ENCODE measurements at places on chromosomes 6 and 20. TPM values are rescaled to one million over a fixed set of nuclear protein-coding genes. Genes with fewer than 3 reads are reported as not detected.

GRCh38 chr20:34310481-34311117 lies 7.4 kb upstream of the AHCY start:
- DNase-seq = no peak

DNA sequence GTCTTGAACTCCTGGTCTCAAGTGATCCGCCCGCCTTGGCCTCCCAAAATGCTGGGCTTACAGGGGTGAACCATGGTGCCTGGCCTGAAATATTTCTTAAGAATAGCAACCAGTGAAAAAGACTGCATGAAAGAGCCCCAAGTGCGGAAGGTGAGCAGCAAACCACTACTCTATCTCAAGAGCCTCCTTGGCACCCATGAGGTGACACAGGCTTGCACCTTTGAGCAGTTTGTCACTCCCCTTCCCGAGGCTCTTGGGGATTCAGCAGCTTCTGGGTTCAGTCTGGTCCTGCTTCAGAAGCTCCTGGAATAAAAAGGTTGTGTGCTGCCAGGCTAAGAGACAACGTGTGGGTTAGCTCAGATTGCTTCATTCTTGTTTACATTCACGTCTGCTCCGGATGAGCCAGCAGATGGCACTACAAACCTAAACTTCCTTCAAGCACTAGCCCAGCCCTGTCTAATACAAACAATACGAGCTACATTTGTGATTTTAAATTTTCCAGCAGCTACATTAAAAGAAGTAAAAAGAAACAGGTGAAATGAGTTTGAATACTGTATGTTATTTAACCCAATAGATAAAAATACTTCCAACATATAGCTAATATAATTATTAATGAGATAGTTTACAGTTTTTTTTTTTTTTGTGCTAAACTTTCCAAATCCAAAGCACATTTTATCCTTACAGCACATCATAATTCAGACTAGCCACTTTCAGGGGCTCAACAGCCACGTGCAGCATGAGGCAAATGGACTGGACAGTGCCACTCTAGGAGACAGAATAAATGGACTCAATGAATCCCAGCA lies 46.2 kb downstream of the GJA10 start:
- DNase-seq = peak; percentile 37

- DNase-seq = no peak
Measured at GRCh38 chr20:62493253-62493885, 17.6 kb upstream of the GATA5 start.

DNA sequence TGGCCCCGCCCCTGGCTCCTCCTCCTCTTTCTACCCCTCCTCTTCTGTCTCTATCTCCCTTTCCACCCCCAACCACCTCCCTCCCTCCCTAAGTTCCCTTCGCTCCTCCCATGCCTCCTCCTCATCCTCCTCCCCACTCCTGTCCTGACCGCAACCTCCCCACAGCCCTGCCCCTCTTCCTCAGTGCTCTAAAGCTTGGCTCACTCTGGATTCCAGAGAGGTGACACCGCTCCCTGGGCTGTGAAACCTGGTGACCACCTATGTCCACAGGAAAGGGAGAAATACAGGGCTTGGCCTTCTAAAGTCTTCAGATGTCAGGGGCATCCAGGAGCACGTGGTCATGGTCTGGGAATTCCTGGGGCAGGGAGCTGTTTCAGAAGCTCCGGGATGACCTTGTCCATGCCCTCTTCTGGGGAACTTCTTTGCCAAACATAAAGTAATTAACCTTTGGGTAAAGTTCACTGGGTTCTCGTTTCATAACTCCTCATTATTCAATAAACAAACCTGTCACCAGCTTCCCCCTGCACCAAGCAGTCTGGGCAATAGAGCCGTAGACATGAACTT lies 345 bp upstream of the CST5 start:
- DNase-seq = no peak

Gene FBXL4
- total RNA-seq = 17.2 TPM

All from left ventricle myocardium inferior (tissue), 1 donor.